Left forelimb (tissue), 1 donor: ENCODE measurements at places on chromosomes 7 and 10.

- DNase-seq: no peak
Observed at GRCh38 chr7:80449836-80450235, 62.0 kb downstream of the GNAT3 start.

DNA sequence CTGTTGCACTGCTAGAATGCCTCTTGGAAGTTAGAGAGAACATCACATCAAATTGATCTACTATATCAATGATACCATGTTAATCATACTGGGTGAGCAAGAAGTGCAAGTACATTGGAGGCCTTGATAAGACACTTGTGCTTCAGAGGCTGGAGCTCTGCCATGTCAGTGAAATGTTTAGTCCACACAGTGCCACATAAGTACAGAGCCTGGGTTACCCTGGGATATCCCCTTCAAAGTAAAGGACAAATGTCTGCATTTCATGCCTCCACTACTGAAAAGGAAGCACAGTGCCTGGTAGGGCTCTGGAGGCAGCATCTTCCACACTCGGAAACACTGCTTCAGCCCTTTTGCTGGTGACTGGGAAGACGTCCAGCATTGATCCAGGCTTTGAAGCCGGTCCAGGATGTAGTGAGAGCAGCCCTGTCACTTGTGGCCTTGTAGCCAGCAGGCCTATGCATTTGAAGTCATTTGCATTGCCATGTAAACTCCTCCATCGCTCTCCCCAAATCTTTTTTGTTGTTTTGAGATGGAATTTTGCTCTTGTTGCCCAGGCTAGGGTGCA, 15.7 kb upstream of the STN1 start:
- DNase-seq: no peak

- no peak for DNase-seq
Observed at GRCh38 chr7:3923307-3923918, 622.4 kb downstream of the SDK1 start.

DNA sequence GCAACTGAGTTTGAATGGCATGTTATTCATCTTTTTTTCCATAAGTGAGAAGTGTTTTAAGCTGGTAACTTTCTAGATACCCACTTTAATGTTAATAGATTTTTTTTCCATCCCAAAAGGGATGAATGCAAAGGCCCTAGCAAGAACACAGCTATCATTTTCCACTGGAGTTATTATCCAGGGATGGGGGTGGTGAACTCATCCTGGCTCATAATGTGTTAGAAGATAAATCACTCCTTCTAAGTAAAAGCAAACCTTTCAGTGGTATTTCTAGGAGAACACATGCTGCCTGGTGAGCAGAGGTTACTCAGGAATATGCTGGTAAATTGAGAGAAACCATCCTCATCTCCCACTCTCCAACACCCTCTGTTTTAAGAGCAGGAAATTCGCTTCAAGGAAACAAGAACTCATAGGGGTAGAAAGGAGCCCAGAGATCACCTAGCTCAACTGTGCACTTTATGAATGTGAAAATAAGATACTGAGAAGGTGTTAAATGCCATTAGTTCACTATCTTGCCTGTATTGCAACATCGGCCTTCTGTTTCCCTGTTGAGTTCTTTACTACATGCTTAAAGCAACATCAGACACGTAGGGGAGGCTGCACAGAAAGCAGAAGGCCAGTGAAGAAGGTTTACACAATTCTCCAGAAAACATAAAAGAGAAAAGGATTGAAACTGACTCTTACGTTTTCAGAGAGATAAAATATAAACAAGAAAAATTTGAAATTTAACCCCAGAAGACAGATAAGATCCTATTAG, 264.0 kb upstream of the PRKCQ start:
- no peak for DNase-seq

GRCh38 chr10:12243864-12244620, 48.1 kb downstream of the CDC123 start:
- no peak for DNase-seq

- peak; percentile 47 for DNase-seq
Observed at GRCh38 chr10:80542652-80543318, 5.1 kb downstream of the SH2D4B start.

DNA sequence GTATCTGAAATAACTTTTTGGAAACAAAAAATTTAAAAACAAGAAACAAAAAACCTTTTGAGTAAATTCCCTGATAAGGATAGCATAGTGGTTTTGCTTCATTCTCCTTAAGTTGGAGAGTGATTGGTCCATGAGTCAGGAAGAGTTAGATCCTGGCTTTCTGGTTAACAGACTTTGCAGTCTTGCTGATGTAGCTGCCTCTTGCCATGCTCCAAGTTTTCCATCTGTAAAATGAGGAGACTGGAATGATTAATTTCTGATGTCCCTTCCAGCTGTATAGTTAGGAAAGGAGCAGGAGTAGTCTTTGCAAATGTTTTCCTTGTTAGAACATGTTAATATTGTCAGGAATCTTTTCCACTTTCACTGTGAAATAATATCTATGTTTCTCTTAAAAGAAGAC, 266.6 kb downstream of the DNAJB9 start:
- DNase-seq: no peak

- no peak for DNase-seq
Observed at GRCh38 chr7:126040114-126041045, 1110.8 kb upstream of the POT1 start.

DNA sequence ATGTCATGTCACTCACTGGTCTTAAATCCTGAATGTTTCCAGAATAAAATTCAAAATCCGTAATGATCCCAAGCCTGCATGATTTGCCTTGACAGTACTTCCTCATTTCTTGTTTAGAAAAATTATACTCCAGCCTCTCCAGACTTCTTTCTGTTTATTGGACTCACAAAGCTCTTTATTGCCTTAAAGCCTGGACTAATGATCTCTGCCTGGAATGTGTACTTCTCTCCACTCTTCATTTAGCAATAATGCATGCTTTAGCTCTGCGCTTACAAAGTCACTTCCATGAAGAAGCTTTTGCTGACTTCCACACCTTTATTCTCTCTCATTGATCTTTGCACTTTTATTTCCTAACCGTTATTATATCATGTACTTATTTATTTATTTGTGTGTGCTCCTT, 27.4 kb upstream of the SLC26A3 start:
- DNase-seq: no peak

- DNase-seq: no peak
Observed at GRCh38 chr7:26187380-26188205, 13.0 kb downstream of the HNRNPA2B1 start.

- no peak for DNase-seq
Observed at GRCh38 chr7:136009488-136010079, 32.4 kb upstream of the MTPN start.

DNA sequence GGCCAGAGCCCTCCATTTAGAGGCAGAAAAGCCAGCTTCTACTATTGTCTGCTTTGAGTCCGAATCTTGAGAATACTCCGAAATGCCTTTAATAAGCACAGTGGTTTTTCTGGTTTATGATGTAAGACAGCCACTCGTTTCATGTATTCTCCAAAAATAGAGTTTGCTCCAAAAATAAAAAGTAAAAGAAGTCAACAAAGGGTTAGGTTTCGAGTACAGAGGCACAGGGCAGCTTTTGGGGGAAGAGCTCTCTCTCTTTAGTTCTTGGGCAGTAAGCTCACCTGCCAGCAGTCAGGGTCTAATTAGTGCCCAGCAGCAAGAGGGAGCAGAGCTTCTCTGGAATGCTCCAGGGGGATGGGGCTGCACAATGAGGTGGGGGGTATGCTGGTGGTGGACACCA, 20.2 kb downstream of the CREB3L2 start:
- no peak for DNase-seq
